ENCODE measurements at places on chromosomes 4 and X. TPM values are rescaled to one million over a fixed set of nuclear protein-coding genes. Genes with fewer than 3 reads are reported as not detected.

KIT gene
- 19.0 TPM for polyA plus RNA-seq

GAGE12J gene
- polyA plus RNA-seq: not detected

FAAH2 gene
- polyA plus RNA-seq: 1.3 TPM

PABPC5 gene
- 4.8 TPM for polyA plus RNA-seq

ITIH6 gene
- polyA plus RNA-seq: 0.05 TPM

DDIT4L gene
- 2.7 TPM for polyA plus RNA-seq

ZNF732 gene
- polyA plus RNA-seq: 2.7 TPM

ZIC3 gene
- polyA plus RNA-seq: not detected

FRMPD4 gene
- 0.19 TPM for polyA plus RNA-seq

TMEM150C gene
- polyA plus RNA-seq: 24.0 TPM

MAP9 gene
- polyA plus RNA-seq: 31.4 TPM

STBD1 gene
- 1.1 TPM for polyA plus RNA-seq

SLC6A14 gene
- 0.26 TPM for polyA plus RNA-seq

DGKK gene
- 5.0 TPM for polyA plus RNA-seq

F8A3 gene
- polyA plus RNA-seq: 12.5 TPM

SMIM10L2A gene
- polyA plus RNA-seq: 9.6 TPM

EPHA5 gene
- 0.32 TPM for polyA plus RNA-seq

SPANXC gene
- polyA plus RNA-seq: not detected

DCAF4L1 gene
- polyA plus RNA-seq: 0.41 TPM

S100P gene
- 22.5 TPM for polyA plus RNA-seq

USO1 gene
- polyA plus RNA-seq: 93.8 TPM

CXCL11 gene
- 0.62 TPM for polyA plus RNA-seq

ARHGEF6 gene
- 11.7 TPM for polyA plus RNA-seq

HTR2C gene
- polyA plus RNA-seq: 0.53 TPM

GALNTL6 gene
- polyA plus RNA-seq: 0.84 TPM

SCFD2 gene
- 12.7 TPM for polyA plus RNA-seq

ADGRG4 gene
- 0.04 TPM for polyA plus RNA-seq

ADH6 gene
- polyA plus RNA-seq: 24.4 TPM

RAB40A gene
- 2.1 TPM for polyA plus RNA-seq

ADH7 gene
- polyA plus RNA-seq: not detected

PNMA6F gene
- polyA plus RNA-seq: 0.13 TPM

ZNF157 gene
- polyA plus RNA-seq: 1.4 TPM

CXCL3 gene
- 0.13 TPM for polyA plus RNA-seq

PPEF2 gene
- 0.06 TPM for polyA plus RNA-seq

APOOL gene
- polyA plus RNA-seq: 13.8 TPM

OCIAD1 gene
- polyA plus RNA-seq: 256 TPM

HSPA4L gene
- polyA plus RNA-seq: 12.7 TPM

HCCS gene
- 14.7 TPM for polyA plus RNA-seq

ART3 gene
- 0.40 TPM for polyA plus RNA-seq

AFF2 gene
- polyA plus RNA-seq: 10.7 TPM

TBC1D1 gene
- polyA plus RNA-seq: 192 TPM

PAGE2 gene
- polyA plus RNA-seq: not detected

NALF2 gene
- 0.79 TPM for polyA plus RNA-seq

AASDH gene
- polyA plus RNA-seq: 25.3 TPM

SFRP2 gene
- 50.3 TPM for polyA plus RNA-seq

REELD1 gene
- 0.23 TPM for polyA plus RNA-seq

SRPK3 gene
- 6.7 TPM for polyA plus RNA-seq

ANXA3 gene
- 16.5 TPM for polyA plus RNA-seq

GC gene
- polyA plus RNA-seq: 0.27 TPM

GLRB gene
- 11.5 TPM for polyA plus RNA-seq

NIPAL1 gene
- 13.0 TPM for polyA plus RNA-seq

CT83 gene
- polyA plus RNA-seq: not detected

TCEAL3 gene
- polyA plus RNA-seq: 30.8 TPM
